ENCODE measurements at places on chromosomes 2 and 18.

DNA sequence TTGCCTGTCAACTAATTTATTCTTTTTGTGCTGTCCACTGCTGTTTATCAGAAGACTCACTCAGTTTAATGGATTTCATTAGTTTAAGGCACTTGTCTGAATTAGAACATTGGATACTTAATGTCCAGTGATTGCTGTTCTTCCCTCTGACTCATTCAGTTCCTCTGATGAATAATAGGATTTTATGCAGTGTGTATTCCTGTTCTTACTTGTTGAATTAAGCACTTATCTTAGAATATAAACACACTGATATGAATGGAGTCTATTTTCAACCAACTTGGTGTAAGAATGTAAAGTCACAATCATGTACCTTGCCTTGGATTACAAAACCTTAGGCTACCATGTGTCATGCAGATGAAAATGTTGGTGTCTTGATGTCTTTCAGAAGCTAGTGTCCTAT lies 87.0 kb upstream of the PROKR1 start:
- H3K27me3 ChIP-seq: no peaks in the 10 kb centered on the region
- H3K27ac ChIP-seq: no peak overlapping the region
- no peak for DNase-seq
- H3K4me1 ChIP-seq: peaks cover 11% of the 10 kb centered on the region
- no peak overlapping the region for H3K4me3 ChIP-seq

- H3K4me3 ChIP-seq: no peak overlapping the region
- no peaks in the 10 kb centered on the region for H3K36me3 ChIP-seq
- no peak overlapping the region for H3K27ac ChIP-seq
These were observed 971.1 kb upstream of the ACVR2A start for GRCh38 chr2:146873646-146874259.

- H3K27me3 ChIP-seq: peaks cover 3% of the 10 kb centered on the region
- DNase-seq: no peak
- no peak overlapping the region for H3K27ac ChIP-seq
- no peak overlapping the region for H3K4me3 ChIP-seq
- no peaks in the 10 kb centered on the region for H3K4me1 ChIP-seq
These were observed 105.4 kb downstream of the DSEL start for GRCh38 chr18:67411116-67411515.

GRCh38 chr2:53576166-53576565 lies 191.4 kb upstream of the CHAC2 start:
- no peak for DNase-seq
- H3K27me3 ChIP-seq: peaks cover 10% of the 10 kb centered on the region
- H3K4me3 ChIP-seq: no peak overlapping the region
- H3K27ac ChIP-seq: no peak overlapping the region

GRCh38 chr2:36405183-36405582 lies 49.6 kb downstream of the CRIM1 start:
- no peaks in the 10 kb centered on the region for H3K4me1 ChIP-seq
- no peaks in the 10 kb centered on the region for H3K36me3 ChIP-seq
- no peak overlapping the region for H3K4me3 ChIP-seq

- H3K27ac ChIP-seq: no peak overlapping the region
- DNase-seq: peak; percentile 34
- H3K4me3 ChIP-seq: no peak overlapping the region
These were observed 4.6 kb upstream of the DLX1 start for GRCh38 chr2:172080641-172081220.

DNA sequence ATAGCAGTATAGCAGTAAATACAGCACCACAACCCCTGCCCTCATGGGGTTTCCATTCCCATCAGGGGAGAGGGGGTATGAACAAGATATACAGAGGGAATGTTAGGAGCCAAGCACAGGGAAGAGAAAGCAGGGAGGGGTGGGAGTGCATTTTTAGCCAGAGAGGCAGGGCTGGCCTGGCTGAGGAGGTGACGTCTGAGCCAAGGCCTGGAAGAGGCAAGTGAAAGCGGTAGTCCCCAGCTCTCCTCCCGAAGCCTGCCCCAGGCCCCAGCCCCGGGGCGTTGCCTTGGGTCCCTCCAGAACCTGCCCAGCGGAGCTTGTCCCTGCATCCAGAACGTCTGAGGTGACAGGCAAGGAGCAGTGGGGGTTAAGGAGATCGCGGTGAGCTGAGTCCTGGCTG lies 45.1 kb upstream of the FOSL2 start:
- H3K36me3 ChIP-seq: no peaks in the 10 kb centered on the region
- peaks cover 29% of the 10 kb centered on the region for H3K4me1 ChIP-seq
- H3K27ac ChIP-seq: peak overlapping the region; percentile 82
- no peak for DNase-seq
- no peak overlapping the region for H3K4me3 ChIP-seq

GRCh38 chr18:62388855-62389760 lies 64.0 kb downstream of the TNFRSF11A start:
- peaks cover 23% of the 10 kb centered on the region for H3K36me3 ChIP-seq
- H3K4me3 ChIP-seq: no peak overlapping the region
- H3K27ac ChIP-seq: no peak overlapping the region
- DNase-seq: no peak
- peaks cover 6% of the 10 kb centered on the region for H3K4me1 ChIP-seq

DNA sequence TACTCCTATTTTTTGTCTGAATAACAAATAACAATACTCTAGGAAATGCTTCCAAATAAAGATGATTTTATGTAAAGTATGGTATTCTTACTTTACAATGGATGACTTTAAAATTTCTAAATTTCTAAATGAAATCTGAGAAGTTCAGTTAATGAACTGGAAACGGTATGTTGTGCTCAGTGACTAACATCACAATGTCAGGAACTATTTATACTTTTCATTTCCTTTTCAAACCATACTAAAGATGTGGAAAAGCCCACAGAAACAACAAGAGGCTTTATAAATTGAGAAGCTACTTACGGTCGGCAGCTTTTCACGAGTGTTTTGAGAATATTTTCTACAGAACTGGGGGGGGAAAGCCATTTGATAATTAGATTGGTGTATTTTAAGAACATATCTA lies 31.1 kb downstream of the PSME4 start:
- no peaks in the 10 kb centered on the region for H3K27me3 ChIP-seq
- H3K4me1 ChIP-seq: peaks cover 6% of the 10 kb centered on the region
- no peak overlapping the region for H3K4me3 ChIP-seq

- DNase-seq: no peak
- peaks cover 5% of the 10 kb centered on the region for H3K4me1 ChIP-seq
- H3K4me3 ChIP-seq: no peak overlapping the region
- H3K27me3 ChIP-seq: peaks cover 22% of the 10 kb centered on the region
These were observed 224.9 kb downstream of the INSIG2 start for GRCh38 chr2:118312969-118313756.

DNA sequence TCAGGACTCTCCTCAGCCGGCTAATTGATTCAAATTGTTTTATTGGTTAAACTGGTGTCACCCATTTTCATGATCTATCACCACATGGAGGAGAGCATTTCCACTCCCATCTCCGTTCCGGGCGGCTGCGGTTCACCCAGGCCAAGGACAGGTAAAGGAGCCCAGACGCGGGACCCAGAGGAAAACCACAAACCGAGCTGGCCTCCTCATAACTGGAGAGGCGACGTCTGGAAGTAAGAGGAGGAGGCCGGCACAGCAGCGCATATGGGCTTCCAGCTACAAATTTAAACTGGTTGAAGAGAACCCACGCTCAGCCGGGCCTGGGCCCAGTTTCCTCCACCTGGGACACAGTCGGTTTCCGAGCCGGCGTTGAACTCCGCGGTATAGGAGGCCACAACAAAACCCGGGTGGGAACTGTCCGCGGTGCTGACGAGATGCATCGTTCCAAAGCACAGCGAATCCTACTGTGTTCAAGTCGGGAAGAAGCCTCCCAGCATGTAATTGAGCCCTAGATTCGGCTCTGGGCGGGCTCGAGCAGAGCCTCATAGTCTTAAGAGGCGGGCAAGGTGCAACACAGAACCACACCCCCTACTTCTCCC lies 3.0 kb upstream of the SKOR2 start:
- H3K36me3 ChIP-seq: no peaks in the 10 kb centered on the region
- H3K27ac ChIP-seq: no peak overlapping the region
- H3K27me3 ChIP-seq: peaks cover 91% of the 10 kb centered on the region
- no peaks in the 10 kb centered on the region for H3K4me1 ChIP-seq
- DNase-seq: peak; percentile 47
- no peak overlapping the region for H3K4me3 ChIP-seq

DNA sequence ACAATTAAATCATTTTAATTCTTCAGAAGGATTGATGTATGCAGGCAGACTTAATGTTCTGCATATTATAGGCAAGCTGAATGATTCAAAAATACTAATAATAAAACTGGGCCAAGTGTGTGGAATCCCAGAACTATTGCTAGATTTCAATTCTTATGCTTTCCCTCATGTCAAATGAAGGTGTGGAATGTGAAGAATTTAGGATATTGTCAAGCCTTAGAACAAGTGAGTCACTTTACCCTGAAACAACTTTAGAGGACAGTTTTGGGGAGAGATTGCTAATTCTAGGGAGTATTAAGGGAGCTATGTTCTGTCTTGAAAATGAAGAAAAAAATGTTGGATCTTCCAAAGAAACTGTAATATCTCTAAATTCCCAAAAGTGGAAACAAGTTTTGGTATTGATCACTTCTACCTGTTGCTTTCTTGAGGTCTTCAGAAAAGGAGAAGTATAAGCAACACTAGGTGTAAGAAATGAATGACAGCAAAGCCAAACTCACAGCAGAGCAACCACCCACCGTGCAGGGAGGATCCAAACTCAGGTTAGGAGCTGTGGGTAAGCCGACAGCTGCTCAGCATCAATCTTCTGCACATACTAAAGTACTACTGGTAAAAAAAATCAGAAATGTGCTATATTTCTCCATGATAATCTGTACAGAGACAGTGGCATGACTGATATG lies 818.1 kb downstream of the SLC4A3 start:
- DNase-seq: no peak

DNA sequence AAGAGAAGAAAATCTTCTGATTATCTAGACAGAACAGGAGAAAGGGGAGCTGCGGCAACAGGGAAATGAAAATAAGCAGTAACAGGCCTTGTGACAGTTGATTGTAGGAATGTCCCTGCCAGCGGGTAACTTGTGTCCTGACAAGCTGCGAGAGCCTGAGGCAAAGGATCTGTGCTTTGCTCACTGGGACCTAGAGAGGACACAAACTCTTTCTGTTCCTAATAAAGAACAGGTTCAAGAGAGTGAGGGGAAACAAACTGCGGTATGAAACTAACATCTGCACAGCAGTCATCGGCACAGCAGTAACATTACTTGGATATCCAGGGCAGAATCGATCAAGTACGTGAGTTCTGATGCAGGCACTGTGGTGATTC lies 103.7 kb upstream of the THOC1 start:
- peaks cover 3% of the 10 kb centered on the region for H3K27me3 ChIP-seq
- no peak overlapping the region for H3K27ac ChIP-seq
- H3K4me1 ChIP-seq: no peaks in the 10 kb centered on the region
- DNase-seq: no peak
- H3K4me3 ChIP-seq: no peak overlapping the region

DNA sequence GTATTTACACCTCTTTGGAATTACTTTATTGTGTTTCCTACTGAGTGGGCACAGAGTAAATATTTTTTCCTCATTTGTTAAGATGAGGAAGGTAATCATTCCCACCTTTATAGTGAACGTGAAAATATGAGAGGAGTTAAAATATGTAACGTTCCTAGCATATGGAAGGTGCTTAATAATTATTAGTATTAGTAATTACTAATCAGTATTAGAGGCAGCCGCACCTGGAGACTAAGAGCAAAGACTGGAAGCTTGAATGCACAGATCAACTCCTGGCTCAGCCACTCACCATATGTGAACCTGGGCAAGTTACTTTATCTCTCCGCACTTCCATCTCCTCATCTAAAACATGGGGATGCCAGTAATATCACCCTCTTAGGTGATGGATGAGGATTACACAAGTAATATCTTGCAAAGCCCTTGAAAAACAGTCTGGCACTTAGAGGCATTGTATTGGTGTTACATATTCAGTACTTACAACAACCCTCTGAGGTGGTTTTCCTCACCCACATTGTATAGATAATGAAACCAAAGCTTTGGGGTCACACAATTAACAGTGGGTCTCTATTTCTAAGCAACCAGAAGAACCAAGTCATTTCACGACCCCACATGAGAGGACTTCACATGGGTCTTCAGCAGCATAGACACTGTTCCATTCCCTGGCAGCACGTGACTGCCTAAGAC lies 100.3 kb upstream of the KCTD1 start:
- no peaks in the 10 kb centered on the region for H3K36me3 ChIP-seq
- no peak overlapping the region for H3K27ac ChIP-seq
- no peak overlapping the region for H3K4me3 ChIP-seq
- no peak for DNase-seq

GRCh38 chr2:174603280-174603679 lies 5.7 kb upstream of the WIPF1 start:
- H3K27me3 ChIP-seq: no peaks in the 10 kb centered on the region
- H3K27ac ChIP-seq: peak overlapping the region; percentile 66
- H3K36me3 ChIP-seq: peaks cover 43% of the 10 kb centered on the region
- H3K4me1 ChIP-seq: peaks cover 89% of the 10 kb centered on the region
- peak; percentile 74 for DNase-seq

GRCh38 chr2:14348247-14348646 lies 284.3 kb upstream of the LRATD1 start:
- no peak overlapping the region for H3K4me3 ChIP-seq
- no peaks in the 10 kb centered on the region for H3K36me3 ChIP-seq
- no peaks in the 10 kb centered on the region for H3K4me1 ChIP-seq
- DNase-seq: no peak
